ENCODE measurements at places on chromosomes 4 and X.

GRCh38 chr4:37645736-37646135 lies 40.4 kb downstream of the RELL1 start:
- DNase-seq: no peak

DNA sequence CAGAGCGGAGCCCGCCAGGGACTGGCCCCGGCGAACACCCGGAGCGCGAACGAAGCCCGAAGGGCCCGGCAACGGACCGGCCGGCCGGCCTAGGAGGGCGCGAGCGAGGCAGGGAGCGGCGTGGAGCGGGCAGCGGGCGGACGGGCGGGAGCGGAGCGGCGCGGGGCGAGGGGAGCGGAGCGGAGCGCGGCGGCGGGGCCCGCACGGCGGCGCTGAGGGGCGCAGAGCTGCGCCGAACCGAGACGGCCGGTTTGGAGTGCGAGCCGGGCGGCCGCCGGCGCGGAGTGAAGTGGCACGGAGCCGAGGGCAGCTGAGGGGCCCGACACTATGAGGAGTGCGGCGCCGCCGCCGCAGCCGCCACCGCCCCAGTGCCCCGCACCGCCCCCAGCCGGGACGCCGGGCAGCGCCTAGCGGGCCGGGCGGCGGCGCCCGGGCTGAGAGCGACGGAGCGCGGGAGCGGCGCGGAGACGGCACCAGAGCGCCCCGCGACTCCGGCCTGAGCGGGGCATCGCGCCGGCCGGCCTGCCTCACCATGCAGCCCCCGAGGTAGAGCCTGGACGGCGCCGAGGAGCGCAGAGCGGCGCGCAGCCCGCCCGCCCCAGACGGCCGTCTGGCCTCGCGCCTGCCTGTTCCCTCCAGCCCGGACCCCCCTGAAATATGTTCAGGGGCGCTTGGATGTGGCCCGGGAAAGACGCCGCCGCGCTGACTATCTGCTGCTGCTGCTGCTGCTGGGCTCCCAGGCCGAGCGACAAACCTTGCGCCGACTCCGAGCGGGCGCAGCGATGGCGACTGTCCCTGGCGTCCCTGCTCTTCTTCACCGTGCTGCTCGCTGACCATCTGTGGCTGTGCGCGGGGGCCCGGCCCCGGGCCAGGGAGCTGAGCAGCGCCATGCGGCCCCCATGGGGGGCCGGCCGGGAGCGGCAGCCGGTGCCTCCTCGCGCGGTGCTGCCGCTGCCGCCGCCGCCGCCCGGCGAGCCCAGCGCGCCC lies 793 bp downstream of the NALF2 start:
- no peak for DNase-seq

DNA sequence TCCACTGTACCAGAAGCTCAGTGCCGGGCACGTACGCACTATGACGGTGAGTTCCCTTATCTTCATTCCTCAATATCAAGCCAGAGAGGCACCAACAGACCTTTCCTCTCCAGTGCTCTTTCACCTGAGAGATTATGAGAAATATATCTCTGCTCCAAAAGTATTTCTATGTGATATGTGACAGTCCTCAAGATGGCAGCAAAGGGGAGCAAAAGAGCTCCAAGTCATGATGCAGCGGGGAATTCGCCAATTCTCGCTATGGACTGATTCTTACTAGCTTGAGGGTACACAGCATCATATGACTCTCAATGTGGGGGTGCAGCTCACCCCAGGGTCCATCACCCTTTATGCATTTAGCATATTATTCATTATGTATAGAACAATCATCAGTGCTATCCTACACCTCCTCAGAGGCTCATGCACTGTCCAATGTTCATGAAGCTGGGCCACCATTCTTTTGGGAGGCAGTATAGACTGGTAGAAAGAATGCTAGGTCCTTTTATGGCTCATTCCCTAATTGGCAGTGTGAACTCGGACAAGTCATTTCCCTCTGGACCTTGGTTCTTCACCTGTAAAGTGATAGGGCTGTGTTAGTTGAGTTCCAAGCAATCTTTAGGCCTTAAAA lies 12.8 kb upstream of the IQSEC2 start:
- DNase-seq: no peak

GRCh38 chrX:112761242-112762207 lies 79.1 kb downstream of the AMOT start:
- DNase-seq: no peak

DNA sequence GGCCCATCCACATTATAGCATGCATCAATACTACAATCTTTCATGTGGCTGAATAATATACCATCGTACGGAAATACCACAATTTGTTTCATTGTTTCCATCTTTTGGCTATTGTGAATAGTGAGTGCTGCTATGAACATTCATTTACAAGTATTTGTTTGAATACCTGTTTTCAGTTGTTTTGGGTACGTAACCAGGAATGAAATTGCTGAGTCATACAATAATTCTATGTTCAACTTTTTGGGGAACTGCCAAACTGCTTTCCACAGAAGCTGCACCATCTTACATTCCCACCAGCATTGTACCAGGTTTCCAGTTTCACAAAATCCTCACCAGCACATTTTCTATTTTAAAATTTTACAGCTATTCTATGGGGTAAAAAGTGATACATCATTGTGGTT lies 28.5 kb upstream of the MANBA start:
- no peak for DNase-seq

GRCh38 chrX:153603131-153603656 lies 4.3 kb upstream of the CCNQ start:
- no peak for DNase-seq

DNA sequence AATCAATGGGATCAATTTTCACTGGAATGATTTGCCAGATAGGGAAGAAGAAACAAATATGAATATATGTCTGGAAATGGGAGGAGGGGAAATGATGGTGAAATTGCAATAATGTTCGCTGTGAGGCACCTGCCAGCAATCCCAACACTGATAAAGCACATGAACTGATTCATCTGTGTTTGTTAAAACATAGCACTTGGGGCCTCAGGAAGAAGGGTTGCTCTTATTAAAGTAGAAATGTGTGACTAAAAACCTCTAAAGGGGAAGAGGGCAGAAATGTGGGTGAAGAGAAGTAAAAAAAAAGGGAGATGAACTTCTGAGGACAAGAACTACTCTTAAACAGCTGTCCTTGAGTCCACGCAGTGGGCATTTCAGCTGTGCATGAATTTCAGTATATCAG lies 101.4 kb downstream of the C4orf51 start:
- no peak for DNase-seq

GRCh38 chr4:46386570-46386969 lies 3.4 kb downstream of the GABRA2 start:
- no peak for DNase-seq

- no peak for DNase-seq
These were observed 61.3 kb downstream of the HOPX start for GRCh38 chr4:56619816-56620215.

- DNase-seq: no peak
These were observed 19.4 kb downstream of the TAPT1 start for GRCh38 chr4:16206848-16207247.

DNA sequence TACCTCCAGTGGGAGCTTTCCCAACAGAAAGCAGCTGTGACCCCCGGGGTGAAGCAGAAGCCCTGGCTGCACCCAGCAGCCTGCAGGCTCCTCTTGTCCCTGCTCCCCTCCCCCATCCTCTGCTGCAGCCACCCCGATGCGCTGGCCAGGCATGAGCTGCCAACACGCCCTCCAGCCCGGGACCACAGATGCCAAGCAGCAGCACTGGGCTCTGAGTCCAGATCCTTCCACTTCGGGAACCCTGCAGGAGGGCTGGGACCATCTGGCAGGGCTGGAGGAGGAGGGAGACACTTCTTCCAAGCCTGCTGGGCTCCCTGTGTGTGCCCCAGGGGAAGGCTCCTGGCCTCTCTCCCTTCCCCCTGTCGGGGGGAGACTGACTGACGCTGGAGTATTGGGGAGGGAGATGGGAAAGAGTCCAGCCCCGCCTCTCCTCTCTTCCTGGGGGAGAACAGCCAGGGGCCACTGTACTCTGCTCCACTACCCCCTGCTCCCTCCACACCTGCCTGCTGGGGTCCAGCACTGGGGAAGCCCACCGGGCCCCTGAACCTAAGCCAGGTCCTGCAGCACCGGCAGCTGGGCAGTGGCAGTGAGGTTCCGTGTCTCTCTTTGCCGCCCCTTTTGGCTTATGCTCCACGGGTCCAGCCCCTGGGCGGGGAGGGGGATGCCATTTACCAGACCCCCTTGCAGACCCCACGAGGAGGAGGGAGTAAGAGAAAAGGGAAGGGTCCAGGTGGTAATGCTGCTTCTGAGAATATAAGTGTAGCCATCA lies 55.7 kb downstream of the PPP2R2C start:
- DNase-seq: no peak

DNA sequence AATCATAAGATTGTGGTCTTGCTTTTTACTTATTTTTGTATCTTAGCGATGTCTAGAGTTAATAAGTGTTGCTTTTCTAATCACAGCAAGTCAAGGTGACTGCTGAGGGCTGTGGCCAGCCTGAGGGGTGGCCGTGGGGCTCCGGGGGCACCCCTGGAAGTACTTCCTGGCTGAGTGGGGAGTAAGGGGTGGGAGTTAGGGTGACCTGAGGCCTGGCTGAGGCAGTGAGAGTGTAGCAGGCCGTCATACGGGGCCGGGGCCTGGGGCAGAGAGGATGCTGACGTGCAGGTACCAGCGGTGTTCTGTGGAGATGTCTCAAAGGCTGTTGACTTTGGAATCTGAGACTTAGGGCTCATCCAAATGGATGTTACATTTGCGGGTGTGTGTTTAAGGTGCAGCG lies 29.3 kb downstream of the PIGG start:
- no peak for DNase-seq

DNA sequence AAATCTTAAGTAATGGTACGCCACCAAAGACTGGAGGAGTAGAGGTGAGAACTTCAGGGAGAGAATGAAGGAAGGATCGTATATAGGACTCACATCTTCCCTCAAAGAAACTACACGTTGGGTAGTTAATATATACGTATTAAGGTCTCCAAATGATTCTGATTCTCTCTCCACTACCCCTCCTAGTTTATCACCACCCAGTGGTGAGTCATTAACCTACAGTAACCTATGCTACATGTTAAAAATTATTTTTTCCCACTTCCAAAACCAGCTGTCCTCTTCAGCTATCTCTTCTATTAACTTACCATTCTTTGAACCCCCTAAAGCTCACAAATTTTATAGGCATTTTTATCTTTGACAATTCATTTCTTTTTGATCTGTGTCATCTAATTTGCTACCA lies 69.7 kb downstream of the RPS6KA6 start:
- no peak for DNase-seq
